ENCODE measurements at places on chromosomes 2 and 18.

DNA sequence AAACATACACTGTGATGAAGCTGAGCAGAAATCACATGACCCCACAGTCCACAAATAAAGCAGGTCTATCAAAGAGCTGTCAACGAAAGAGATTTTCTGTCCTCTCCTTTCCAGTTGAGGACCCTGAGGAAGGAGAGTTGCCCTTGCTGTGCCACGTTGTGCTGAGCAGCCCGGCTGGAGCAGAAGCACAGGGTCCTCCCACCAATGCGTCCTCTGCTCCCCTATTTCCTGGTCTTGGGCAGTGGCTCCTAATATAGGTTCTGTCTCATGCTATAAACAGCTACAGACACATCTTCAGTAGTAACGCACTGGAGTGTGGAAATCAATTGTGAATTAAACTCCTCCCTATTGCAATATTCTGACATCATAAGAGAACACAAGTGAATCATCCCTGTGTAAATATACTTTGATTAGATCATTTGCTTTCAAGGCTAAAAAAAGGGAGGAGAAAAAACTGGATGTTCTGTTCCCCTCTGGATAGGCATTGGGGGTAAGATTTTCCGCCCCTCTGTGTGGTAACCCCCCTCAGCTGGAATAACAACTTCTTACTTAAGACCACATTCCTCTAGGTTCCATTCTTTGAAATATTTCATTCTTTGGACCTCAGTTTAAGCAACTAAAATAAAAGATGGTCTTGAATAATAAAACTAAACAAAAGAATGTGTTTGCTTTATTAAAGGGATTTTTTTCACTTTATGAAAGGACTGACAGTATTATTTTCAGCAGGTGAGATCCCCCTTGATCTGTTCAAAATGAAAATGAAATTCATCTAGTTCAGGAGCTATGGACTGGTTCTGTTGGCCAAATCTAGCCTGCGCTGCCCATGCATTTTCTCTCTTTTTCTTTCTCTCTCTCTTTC lies 8.3 kb upstream of the RHOB start:
- no peak for DNase-seq

DNA sequence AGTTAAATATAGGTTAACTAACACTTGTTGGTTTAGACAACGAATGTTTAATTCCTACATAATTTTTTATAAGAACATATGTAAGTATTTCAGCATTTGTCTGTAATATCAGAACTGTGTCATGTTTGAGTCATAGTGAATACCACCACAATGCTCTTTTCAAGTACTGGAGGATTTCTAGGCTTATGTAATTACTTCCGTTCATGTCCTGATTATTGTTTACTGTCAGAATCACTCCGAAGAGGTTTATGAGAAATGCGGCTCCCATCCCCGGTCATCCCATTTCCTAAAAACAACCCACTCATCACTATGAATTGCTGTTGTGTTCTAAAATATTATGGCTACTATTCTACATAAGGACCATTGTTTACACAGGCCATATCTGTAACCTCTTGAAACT lies 45.1 kb downstream of the CDH19 start:
- DNase-seq = no peak

DNA sequence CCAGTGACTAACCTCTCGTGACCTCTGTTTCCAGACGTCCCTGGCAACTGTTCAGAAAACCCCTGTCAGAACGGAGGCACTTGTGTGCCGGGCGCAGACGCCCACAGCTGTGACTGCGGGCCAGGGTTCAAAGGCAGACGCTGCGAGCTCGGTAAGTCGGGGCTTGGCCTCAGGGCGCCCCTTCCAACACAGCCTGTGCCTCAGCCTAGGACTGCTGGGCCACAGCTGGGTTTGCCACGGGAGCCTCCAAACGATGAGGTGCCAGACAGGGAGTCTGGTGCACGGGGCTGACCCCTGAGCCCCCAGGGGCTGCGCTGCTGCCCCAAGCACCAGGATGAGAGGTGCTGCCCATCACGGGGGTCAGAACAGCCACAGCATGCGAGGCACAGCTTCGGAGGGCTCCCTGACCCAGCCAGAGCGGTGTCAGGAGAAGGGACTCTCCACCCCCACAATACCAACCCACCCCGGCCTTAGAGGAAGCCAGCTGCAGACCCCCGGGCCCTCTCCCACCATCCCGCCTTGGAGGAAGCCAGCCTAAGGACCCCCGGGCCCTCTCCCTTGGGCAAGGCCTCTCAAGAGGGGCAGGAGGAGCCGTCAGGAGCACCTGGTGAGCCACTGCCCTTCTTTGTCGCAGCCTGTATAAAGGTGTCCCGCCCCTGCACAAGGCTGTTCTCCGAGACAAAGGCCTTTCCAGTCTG lies 20.3 kb downstream of the MTERF4 start:
- no peak for DNase-seq

- no peak for DNase-seq
These were observed 20.8 kb upstream of the ATIC start for GRCh38 chr2:215290980-215291599.

GRCh38 chr2:241860184-241861078 lies 1.7 kb upstream of the PDCD1 start:
- no peak for DNase-seq

GRCh38 chr2:5959836-5960820 lies 267.9 kb downstream of the SOX11 start:
- DNase-seq = no peak

DNA sequence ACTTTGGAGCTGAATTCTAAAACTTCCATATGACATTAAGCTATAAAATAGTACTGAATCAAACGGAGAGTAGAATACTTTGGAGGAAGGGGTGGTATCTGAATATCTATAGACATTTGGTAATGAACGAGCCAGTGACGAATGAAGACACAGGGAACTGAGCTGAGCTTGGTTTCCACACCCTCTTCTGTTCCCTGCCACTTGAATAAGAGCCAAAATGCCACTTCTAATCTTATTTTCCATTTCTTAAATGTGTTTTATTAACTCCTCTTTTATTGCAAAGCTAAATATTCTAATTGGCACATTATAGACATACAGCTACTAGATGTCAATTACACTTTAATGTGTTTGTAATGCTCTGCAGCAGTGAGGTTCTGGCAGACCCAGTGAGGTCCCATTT lies 76.1 kb downstream of the AFF3 start:
- no peak for DNase-seq

- DNase-seq = no peak
These were observed 6.3 kb downstream of the FZD5 start for GRCh38 chr2:207763303-207763917.

DNA sequence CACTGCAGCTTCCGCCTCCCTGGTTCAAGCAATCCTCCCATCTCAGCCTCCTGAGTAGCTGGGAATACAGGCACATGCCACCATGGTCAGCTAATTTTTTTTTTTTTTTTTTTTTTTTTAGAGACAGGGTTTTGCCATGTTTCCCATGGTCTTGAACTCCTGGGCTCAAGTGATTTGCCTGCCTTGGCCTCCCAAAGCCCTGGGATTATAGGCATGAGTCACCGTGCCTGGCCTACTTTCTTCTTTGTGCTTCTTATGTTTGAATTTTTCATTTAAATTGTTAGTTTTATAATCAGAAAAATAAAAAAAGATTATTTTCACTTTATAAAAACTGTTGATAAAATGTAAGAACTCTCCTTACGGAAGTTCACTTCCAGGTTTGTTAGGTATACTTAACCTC lies 101.5 kb upstream of the LPIN2 start:
- no peak for DNase-seq

- no peak for DNase-seq
These were observed 2.7 kb downstream of the TNP1 start for GRCh38 chr2:216857131-216857550.

DNA sequence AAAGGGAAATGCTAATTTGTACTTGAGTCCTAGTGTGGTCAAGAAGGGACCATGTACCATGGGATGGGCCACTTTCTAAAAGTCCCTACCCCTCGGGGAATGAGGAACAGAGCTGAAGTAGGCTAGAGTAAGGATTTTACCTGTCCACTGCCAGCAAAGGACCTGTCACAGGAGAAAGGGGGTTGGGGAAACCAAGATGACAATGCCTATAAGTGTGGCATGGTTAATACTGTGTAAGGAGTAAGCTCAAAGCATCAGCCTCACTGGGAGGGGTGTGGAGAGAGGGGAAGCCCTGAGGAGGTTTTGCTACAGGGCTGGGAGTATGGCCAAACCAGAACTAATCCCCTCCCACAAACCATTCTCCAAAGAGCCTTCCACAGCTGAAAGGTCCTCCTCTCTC lies 15.8 kb downstream of the GKN2 start:
- no peak for DNase-seq

- no peak for DNase-seq
These were observed 433.4 kb upstream of the NRXN1 start for GRCh38 chr2:51465326-51465725.

DNA sequence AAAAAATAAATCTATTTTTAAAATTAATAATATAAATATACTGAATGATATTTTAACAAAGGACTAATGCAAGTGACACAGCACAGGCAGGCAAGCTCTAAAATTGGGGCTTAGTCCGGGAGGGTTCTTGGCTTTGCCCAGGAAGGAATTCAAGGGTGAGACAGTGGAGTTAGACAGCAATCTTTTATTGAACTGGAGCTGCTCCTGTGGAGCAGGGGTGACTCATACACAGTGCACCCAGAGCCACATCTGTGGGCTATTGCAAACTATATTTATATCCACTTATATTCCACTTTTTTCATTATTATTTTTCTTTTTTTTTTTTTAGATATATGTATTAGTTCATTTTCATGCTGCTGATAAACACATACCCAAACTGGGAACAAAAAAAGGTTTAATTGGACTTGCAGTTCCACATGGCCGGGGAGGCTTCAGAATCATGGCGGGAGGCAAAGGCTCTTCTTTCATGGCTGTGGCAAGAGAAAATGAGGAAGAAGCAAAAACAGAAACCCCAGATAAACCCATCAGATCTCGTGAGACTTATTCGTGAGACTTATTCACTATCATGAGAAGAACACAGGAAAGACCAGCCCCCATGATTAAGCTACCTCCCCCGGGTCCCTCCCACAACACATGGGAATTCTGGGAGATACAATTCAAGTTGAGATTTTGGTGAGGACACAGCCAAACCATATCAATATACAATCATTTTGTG lies 437.1 kb downstream of the BCL11A start:
- DNase-seq = no peak

DNA sequence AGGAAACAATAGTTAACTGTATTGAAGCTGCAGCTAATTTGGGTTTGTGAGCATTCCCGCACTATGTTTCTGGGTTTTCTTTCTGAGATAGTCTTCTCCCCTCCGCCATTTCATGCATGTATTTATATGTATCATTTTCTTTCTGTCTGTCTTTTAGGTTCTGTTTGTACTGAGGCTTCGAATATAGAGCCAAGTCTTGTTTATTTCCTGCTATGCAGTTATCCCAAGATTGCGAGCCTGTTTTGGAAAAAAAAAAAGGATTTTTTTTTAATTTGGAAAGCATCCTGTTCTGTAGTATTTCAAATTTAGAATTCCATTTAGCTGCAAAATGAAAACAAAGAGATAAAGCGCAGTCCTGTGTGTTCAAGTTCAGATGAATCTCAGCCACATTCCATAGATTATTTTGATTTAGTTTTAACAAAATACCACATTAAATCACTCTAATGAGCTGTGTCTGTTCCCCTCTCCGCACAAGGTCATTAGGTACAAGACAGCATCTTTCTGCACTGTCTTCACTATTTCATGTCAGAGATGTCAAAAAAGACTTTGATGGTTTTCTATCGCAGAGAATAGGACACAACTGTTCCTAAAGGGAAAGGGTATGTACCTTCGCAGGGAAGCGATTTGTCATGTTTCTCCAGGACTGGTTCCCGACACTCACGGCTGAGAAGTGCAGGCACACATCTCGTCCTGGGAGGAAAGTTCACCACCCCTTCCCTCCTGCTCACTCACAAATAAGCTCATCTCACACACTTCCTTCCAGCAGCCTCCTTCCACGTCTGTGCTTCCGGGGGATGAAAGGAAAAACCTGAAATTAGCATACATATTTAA lies 443.4 kb downstream of the ZNF516 start:
- DNase-seq = no peak

- DNase-seq = no peak
These were observed 33.1 kb downstream of the MARCO start for GRCh38 chr2:118975133-118975532.

DNA sequence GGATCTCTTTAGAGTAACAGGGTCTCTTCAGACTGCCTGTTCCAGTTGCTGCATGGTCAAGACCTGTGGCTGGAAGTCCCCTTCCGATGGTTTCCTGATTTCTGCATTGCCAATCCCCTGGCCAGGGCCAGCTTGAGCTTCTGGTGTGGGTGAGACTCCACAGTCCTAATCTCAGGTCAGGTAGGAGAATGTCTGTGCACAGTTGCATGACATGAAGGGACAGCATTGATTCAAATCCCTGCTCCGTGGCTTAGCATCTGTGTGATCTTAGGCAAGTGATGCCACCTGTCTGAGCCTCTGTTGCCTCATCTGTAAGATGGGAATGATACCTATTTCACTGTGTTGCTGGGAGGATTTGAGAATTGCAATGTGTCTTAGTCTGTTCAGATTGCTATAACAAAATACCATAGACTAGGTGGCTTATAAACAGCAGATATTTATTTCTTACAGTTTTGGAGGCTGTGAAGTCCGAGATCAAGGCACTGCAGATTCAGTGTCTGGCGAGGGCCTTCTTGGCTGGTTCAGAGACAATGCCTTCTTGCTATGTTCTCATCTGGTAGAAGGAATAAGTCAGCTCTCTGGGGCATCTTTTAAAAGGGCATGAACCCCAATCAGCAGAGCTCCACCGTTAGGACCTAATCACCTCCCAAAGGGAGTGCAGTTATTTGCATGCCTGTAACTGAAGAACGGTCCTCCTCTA lies 66.2 kb downstream of the ATOH8 start:
- DNase-seq = no peak

- no peak for DNase-seq
These were observed 12.3 kb downstream of the DSG2 start for GRCh38 chr18:31510319-31510718.

GRCh38 chr2:230870544-230871360 lies 6.0 kb downstream of the ITM2C start:
- DNase-seq = no peak

DNA sequence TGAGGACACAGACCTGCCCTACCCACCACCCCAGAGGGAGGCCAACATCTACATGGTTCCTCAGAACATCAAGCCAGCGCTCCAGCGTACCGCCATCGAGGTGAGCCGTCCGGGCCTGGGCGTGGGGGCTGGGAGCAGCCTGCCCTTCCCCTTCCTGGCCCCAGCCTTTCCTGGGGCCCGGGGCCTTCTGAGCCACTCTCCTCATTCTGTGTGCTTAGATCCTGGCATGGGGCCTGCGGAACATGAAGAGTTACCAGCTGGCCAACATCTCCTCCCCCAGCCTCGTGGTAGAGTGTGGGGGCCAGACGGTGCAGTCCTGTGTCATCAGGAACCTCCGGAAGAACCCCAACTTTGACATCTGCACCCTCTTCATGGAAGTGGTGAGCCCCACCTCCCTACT lies 157.9 kb downstream of the DYSF start:
- DNase-seq = no peak

DNA sequence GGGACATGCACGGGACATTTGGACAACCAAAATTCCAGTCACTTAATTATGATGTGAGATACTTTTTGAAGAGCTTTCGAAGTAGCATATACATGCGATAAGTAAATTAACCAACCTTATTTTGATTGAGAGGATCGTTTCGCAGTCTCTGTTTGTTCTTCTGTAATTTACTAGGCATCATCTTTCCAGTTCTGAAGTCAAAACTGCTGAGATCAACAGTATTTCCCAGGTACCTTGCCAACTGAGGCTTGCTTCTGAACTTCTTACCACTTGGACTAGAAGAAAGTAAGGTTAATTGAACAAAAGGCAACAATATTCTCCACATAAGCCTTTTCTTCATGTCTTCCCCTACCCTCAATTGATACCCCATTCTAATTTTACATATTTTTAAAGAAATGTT lies 19.6 kb downstream of the MBD2 start:
- no peak for DNase-seq

Measured in stimulated activated CD4-positive, alpha-beta T cell treated with anti-CD3 and anti-CD28 coated beads, TNF-alpha, amount 100 ng/mL, for 4 hours (primary cell).